Renal pelvis (tissue), 12 donors: ENCODE measurements at places on chromosomes 3 and 15. TPM values are rescaled to one million over a fixed set of nuclear protein-coding genes. Genes with fewer than 3 reads are reported as not detected.

DNA sequence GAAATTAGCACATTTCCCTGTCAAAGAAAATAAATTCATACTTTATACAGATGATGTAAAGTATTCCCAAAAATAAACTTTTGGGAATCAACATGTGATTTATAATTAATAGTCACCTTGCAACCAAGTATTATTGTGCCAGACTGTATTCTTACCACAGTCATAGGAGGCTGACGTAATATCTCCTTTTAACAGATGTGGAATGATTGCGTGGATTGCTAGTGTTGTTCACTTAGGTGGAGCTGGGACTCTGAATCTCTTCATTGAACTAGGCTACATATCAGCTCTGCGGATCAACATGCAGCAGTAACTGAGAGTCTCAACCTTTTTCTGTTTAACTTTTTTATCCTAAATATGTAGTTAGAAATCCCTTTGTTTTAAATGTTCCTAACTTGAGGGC is 37.2 kb downstream of the PXK start:
- DNase-seq: no peak

GRCh38 chr3:5026046-5026362 is 46.8 kb downstream of the BHLHE40 start:
- DNase-seq: no peak

DNA sequence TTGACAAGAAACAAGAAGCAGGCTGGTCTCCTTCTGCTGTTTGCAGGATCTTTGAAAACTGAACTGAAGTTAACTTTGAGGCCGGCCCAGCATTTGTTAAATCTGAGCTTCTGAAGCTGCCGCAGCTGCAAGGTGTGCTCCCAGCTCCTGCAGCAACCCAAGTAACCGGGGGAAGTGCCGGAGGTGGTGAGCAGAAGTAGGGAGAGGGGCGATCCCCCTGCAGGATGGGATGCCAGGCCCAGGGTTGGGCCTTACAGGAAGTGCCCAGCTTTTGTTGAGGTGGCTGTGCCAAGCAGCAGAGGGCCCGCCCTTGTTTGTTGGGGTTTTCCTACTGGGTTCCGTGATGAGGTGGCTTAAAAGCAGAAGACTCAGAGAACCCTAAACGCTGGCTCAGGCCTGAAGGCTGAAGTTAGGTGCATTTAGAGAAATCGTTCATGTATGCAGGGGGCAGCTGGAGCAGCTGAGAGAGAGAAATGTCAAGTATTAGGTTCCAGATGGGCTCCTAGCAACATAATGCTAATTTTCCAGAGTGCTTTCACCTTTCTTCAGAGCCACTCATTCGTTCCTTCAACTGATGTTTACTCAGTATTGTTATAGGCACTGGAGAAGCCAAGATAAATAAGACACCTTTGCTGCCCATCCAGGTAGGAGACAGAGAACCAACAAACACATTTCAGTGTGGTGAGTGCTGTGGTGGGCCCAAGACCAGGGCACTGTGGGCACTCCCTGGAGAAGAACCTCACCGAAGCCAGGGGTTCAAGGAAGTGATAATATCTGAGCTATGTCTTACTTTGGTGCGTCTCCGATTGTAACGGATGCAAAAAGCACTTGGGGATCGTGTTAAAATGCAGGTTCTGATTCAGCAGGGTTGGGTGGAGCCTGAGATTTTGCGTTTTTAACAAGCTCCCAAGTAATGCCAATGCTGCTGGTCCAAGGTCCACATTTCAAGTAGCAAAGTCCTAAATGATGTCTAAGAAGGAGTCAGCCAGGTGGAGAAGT is 42.2 kb upstream of the PLCL2 start:
- DNase-seq: peak; percentile 26

- no peak for DNase-seq
Observed at GRCh38 chr3:25910997-25911396, 121.1 kb downstream of the OXSM start.

DNA sequence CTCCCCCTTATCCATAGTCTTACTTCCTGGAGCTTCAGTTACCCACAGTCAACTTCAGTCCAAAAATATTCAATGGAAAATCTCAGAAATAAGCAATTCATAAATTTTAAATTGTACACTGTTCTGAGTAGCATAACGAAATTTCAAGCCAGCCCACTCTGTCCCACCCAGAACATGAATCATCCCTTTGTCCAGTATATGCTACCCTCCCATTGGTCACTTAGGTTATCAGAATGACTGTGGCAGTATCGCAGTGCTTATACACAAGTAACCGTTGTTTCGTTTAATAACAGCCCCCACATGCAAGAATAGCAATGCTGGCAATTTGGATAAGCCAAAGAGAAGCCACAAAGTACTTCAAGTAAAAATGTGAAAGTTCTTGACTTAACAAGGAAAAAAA is 325.3 kb upstream of the ADAMTS9 start:
- no peak for DNase-seq

- no peak for DNase-seq
Observed at GRCh38 chr15:36428102-36428845, 151.2 kb upstream of the CDIN1 start.

- DNase-seq: no peak
Observed at GRCh38 chr3:190854062-190854461, 8.4 kb downstream of the GMNC start.

GRCh38 chr15:89377842-89378295 is 43.2 kb upstream of the POLG start:
- DNase-seq: no peak

DNA sequence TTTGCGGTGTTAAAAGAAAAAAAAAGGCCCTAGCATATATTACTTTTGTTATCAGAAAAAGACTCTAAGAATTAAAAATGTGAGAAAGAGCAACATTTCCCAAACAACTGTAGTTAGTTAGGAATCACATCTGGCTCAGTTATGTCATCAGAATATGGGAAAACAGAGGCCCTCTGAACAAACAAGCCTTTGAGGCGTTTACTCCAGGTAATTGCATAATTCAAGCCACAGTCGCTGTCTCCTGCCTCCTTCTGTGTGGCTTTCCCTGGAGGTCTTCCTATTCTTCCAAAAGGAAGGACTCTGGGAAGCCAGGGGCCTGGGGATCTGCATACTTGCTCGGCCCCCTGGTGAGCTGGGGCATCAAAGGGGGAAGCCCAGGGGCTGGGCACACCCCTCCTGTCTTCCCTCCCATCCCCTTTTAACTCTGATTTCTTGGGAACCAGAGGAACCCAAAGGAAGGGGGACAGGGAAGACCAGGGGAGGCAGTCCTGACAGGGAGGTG is 3.7 kb upstream of the FAM107A start:
- no peak for DNase-seq

GRCh38 chr3:131782751-131783150 is 252.1 kb downstream of the CPNE4 start:
- no peak for DNase-seq

- DNase-seq: no peak
Observed at GRCh38 chr3:125194061-125194848, 18.3 kb downstream of the SLC12A8 start.

- no peak for DNase-seq
Observed at GRCh38 chr15:30924353-30924752, 20.6 kb downstream of the FAN1 start.

DNA sequence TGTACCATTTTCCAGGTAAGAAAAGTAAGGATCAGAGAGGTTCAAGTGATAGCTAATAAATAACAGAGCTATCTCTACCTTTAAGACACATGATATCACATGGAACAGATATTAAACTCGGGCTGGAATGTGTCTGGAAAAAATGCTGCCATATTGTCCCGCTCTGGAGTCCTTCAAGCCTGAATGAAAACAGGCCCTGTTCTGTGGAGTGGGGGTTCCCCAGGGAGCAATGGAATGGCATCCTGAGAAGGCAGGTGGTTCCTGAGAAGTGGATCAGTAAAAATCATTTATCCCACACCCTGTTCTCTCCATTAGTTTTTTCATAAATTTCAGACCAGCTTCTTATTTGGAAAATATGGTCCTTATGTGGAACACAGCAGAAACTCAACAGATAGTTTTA is 57.3 kb upstream of the PRTG start:
- no peak for DNase-seq

DNA sequence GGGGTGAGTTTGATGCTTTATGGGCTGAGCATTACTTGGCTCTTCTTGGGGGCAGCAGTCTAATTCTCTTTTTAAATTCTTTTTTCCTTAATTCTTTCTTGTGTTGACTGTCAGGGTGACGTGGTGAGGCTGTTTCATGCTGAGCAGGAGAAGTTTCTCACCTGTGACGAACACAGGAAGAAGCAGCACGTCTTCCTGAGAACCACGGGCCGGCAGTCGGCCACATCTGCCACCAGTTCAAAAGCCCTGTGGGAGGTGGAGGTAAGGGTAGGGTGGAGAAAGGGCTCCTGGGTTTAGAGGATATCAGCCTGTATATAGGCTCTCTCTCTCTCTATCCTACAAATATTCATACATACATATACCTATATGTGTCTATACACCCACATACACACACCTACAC is 152.3 kb downstream of the ITPR1 start:
- no peak for DNase-seq

- peak; percentile 38 for DNase-seq
Observed at GRCh38 chr3:65070968-65071367, 383.2 kb upstream of the ADAMTS9 start.

GRCh38 chr15:72857331-72858063 is 73.9 kb upstream of the ADPGK start:
- no peak for DNase-seq

- DNase-seq: no peak
Observed at GRCh38 chr15:94793641-94794040, 562.3 kb downstream of the MCTP2 start.

CHRD gene
- 12.5 TPM for polyA plus RNA-seq

HDC gene
- polyA plus RNA-seq: 0.71 TPM

GPR149 gene
- not detected for polyA plus RNA-seq

ATP13A5 gene
- 0.22 TPM for polyA plus RNA-seq

PCLAF gene
- polyA plus RNA-seq: 36.8 TPM

CCK gene
- polyA plus RNA-seq: 0.37 TPM

AQP9 gene
- polyA plus RNA-seq: 0.56 TPM

SMCO1 gene
- polyA plus RNA-seq: not detected

CAPN3 gene
- polyA plus RNA-seq: 28.7 TPM

CCR8 gene
- not detected for polyA plus RNA-seq

CCR9 gene
- 0.10 TPM for polyA plus RNA-seq

CADM2 gene
- polyA plus RNA-seq: 0.38 TPM

MNS1 gene
- 25.4 TPM for polyA plus RNA-seq
